Activated T-cell treated with anti-CD3 and anti-CD28 coated beads, Interleukin-2, amount 50 U/mL, for 48 hours (primary cell): ENCODE measurements at places on chromosomes 2 and 18.
A peak's percentile ranks its signal among the peaks of the same experiment; 100 is the strongest.

DNA sequence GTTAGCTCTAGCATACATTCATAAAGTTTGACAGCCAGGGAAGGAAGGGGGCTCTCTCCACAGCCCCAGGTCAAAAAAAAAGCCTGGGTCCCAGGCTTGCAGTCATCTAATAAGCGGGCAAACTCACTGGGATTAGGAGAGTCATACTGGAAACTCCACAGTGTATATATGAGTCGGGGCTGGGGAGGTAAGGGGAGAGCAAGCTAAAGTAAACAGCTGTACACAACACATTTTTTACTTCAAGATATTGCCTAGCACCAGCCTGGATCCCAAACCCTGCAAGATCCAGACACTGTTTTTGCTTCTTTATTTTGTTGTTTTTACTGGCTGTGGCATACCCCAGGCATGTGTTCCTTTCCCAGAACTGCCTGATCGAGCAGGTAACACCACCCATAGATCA lies 291.3 kb upstream of the TANK start:
- DNase-seq, result no peak

- no peak for DNase-seq
Observed at GRCh38 chr2:211049321-211050018, 493.1 kb downstream of the CPS1 start.

- no peak for DNase-seq
Observed at GRCh38 chr2:217242947-217243346, 383.1 kb upstream of the TNP1 start.

DNA sequence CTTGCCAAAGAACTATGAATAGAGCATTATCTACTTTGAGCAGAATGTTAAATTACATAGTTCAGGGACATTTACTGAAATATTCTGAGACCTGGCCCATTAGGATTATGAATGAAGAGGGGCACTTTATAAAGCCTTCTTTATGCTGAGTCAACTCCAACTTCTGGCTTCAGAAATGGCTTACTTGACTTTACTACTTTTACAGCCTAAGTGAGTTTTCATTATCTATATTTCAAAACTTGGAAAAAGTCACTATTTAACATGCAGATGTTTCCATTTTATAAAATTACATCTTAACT lies 37.7 kb downstream of the SESTD1 start:
- no peak for DNase-seq

GRCh38 chr2:66174491-66174890 lies 260.4 kb upstream of the MEIS1 start:
- no peak for DNase-seq

- DNase-seq, result no peak
Observed at GRCh38 chr2:151523850-151524249, 114.1 kb downstream of the RIF1 start.

- DNase-seq, result no peak
Observed at GRCh38 chr2:32003791-32004190, 7.0 kb downstream of the MEMO1 start.

- DNase-seq, result no peak
Observed at GRCh38 chr2:118850168-118850900, 2.9 kb upstream of the EN1 start.

DNA sequence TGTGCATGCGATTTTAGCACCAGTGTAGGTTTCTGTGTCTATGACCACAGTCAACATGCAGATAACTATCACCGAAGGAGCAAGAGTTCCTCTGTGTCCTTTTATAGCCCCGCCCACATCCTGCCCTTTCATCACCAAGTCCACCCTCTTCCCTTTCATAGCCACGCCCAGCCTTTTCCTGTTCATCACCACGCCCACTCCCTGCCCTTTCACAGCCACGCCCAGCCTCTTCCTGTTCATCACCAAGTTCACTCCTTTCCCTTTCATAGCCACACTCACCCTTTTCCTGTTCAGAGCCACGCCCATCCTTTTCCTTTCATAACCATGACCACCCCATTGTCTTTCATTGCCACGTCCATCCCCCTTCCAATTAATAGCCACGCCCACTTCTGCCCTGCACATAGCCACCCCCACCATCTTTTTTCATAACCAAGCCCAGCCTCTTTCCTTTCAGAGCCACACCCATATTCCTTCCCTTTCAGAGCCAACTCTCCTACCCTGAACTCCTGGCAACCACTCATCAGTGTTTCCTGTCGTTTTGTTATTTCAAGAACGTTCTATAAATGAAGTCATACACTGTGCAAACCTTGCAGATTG lies 273.9 kb downstream of the MYT1L start:
- DNase-seq, result peak; percentile 71

- no peak for DNase-seq
Observed at GRCh38 chr2:132448331-132448730, 31.7 kb downstream of the GPR39 start.

DNA sequence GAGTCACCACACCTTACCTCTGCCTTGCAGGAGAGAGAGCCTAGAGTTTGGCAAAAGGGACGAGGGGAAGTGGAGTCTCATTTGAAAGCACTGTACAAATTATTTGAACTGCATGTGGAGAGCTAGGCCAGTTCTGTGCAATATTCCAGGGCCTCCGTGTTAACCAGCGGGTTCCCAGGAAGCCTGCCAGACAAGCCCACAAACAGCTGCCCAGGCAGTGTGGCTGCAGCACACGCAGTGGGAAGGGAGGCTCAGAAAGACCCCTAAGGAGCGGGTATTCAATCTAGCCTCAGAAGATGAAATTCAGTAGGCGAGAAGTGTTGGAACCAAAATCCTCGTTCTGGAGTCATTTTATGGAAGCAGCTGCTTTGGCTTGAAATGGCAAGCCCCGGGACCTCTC lies 30.7 kb downstream of the CNGA3 start:
- no peak for DNase-seq

DNA sequence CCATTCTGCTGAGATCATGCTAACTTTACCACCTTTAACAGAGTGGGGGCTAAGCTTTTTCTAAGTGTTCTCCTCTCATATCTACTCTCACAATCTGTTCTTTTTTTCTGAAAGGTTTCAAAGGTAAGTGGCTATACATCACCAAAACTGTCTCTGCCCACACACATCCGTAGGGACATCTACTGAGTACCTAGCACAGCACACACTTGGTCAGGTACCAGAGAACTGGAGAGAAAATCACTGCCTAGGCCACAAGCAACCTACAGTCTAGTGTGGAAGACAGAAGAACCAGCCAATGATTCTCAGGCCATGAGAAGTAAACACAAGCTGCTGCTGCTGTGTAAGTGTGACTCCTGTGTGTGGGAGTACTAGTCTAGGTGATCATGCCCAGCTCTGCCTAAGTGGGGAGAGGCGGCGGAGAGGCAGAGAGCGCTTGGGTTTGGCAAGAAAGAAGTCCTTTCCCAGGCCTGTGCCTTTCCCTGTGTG lies 176.1 kb upstream of the ZFP36L2 start:
- no peak for DNase-seq

DNA sequence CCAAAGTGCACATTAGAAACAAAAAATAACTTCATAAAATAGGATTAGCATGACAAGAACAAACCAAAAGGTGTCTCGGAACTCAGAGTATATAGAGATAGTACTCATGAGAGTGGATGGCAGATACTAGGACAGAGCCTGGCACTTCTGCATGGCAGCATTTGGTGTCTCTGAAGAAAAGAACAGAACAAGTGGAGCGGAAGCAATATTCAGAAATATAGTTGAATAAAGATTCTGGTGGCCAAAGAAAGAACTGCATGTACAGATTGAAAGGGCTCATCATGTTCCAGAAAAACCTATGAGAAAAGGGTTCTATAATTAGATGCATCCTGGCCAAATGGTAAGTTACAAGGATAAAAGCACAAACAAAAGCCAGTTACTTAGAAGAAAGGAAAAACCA lies 90.9 kb downstream of the CCDC138 start:
- DNase-seq, result no peak

DNA sequence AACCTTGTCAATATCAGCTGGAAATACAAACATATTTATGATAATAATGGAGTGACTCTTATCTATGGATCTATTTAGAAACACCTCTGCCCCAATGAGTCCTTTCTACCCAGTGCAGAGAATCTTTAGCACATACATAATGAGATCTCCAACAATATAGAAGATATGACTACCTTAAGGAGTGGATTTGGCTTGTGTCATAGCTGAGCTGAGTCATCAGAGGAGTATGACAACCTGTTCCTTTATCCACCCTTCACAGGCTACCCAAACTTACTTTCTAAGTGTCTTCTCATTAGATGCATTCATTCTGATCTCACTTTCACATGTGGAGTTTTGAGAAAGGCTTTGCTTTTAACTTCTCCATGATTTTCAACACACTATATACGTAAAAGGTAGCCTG lies 1218.9 kb downstream of the DSC3 start:
- DNase-seq, result no peak

DNA sequence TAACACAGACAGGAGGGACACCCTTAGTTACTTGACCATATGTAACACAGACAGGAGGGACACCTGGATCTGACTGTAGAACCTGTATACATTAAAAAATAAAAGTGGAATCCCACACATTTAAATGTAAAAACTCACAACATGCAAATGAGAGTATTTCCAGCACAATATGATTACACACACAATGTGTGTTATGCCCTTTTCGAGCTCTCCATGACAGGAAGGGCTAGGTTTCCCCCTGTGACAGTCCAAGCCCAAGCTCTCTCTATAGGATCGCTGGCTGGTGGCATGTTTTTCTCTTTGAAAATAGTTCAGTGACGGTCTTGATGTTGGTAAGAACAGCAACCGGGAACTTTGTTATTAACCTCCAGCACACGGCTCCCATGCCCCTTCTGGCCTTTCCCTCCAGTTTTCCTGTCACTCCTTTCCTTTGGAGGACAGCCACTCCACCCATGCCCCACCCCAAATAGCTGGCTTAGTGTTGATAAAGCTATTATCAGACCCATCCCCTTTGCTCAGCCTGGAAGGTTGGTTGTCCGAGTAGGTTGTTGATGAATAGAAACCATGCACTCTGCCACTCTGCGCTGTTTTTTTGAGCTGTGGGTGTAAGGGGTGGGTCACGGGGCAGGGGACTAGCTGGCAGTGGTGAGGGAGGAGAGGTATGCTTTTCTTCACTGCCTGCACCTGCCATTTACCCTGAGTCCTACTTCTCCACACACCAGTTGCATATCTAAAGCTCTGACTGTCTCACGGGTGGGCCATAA lies 2.7 kb downstream of the RASGRP3 start:
- no peak for DNase-seq

- no peak for DNase-seq
Observed at GRCh38 chr2:11753452-11753885, 7.0 kb downstream of the LPIN1 start.

- DNase-seq, result no peak
Observed at GRCh38 chr18:78856569-78857313, 122.9 kb upstream of the SALL3 start.

DNA sequence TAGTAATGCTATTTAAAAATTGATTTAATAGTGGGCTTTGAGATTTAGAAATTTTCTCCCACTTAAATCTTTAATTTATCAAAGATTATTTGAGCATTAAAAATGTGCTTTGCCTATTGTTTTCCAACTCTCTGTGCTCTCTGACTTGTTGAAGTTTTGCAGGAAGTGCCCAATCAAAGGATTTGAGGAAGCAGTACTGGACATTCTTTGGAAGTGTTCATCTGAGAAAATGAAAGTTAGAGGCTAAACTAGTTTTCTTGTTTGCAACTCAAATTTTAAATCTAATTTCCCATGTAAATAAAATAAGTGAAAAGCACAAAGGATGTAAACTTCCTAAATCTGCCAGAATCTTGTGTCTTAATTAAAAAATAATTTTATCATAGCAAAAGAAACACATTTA lies 89.1 kb downstream of the CAMKMT start:
- DNase-seq, result no peak

DNA sequence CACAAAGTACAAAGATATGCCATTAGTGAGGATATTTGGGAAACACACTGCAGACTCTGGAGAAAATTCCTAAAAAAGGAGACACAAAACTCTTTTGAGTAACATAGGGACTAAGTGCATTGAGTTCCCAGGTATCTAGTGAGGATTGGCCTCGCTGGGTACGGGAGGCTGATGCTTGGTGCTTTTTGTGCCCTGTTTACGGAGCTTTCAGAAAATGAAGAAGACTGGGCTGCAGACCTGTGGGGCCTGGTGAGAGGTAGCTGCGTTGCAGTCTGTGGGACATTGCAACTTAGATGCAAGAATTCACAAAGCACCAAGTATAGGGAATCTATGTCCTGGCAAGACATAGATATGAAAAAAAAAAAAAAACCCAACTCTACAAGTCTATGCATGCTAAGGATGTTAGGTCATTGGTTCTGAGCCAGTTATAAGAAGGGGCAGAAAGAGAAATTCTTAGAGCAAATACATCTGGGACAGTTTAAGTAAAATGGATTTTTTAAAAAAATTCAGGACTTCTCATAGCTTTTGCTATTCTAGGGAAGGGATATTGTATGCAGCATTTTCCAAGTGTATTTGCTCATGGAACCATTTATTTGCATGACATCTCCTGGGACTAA lies 156.0 kb downstream of the SLC4A3 start:
- DNase-seq, result no peak

DNA sequence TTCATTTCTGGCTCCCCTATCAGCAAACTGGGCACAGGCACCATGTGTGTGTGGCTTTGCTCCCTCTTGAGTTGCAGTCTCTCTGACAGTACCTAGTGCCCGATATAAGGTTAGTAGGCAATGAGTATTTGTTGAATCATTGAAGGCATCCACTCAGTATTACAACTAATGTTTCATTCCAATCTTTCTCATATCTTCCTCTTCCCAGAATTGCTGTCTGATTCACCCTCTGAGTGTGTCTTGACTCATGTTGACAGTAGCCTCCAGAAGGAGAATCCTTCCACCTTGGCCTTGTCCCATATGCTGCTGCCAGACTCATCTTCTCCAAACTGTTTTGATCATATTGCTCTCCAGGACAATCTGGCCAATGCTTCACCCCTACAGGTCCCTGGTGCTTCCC lies 202.5 kb downstream of the LRRTM1 start:
- DNase-seq, result no peak

- DNase-seq, result no peak
Observed at GRCh38 chr2:173401716-173402326, 47.1 kb downstream of the CDCA7 start.

GRCh38 chr2:62447411-62447810 lies 58.6 kb downstream of the TMEM17 start:
- no peak for DNase-seq

DNA sequence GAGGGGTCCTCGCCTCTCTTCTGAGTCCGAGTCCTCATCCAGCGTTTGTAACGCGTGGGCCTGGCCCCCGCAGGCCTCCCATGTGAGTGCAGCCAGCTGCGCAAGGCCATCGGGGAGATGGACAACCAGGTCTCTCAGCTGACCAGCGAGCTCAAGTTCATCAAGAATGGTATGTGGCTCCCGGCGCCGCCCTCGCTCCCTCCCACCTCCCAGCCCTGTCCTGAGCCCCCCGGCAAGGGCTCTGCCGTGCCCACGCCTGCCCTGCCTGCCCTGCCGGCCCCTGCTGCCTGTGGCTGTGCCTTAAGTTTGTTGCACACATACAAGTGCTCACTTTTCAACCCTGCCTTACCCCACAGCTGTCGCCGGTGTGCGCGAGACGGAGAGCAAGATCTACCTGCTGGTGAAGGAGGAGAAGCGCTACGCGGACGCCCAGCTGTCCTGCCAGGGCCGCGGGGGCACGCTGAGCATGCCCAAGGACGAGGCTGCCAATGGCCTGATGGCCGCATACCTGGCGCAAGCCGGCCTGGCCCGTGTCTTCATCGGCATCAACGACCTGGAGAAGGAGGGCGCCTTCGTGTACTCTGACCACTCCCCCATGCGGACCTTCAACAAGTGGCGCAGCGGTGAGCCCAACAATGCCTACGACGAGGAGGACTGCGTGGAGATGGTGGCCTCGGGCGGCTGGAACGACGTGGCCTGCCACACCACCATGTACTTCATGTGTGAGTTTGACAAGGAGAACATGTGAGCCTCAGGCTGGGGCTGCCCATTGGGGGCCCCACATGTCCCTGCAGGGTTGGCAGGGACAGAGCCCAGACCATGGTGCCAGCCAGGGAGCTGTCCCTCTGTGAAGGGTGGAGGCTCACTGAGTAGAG lies 14.4 kb upstream of the ALLC start:
- DNase-seq, result no peak
